ENCODE measurements at places on chromosomes 5 and 9.

DNA sequence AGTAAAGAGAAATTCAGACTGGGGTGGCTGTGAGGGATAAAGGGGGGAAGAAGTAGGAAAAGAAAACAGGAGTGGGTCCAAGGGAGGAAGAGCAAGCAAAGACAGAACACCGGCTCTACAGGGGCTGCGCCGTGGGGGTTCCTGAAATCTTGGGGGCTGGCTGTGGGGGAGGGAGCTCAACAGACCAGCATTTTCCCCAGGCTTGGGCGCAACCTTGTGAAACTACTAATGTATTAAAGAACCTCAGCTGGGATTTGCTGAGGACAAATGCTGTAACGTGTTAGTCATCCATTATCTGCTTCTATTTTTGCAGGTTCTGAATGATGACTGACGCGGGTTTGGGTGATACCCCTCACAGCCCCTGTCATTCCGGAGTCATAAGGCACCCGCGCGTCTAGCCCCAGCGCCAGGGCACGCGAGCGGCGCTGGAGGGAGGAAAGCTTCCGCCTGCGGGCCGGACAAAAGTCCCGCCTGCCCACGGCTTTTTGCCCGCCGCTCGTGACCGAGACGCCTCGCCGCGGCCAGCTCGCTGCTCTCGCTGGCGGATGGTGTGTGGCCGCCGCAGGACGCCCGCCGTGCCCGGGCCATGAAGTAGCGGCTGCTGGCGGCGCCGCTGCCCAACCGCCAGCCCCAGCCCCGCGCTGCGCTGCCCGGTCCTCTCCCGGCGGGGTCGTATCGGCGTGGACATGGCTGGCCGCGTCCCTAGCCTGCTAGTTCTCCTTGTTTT lies 110.6 kb downstream of the PAM start:
- peak; percentile 77 for DNase-seq

GRCh38 chr9:89951675-89952074 lies 346.9 kb downstream of the GADD45G start:
- DNase-seq = no peak

DNA sequence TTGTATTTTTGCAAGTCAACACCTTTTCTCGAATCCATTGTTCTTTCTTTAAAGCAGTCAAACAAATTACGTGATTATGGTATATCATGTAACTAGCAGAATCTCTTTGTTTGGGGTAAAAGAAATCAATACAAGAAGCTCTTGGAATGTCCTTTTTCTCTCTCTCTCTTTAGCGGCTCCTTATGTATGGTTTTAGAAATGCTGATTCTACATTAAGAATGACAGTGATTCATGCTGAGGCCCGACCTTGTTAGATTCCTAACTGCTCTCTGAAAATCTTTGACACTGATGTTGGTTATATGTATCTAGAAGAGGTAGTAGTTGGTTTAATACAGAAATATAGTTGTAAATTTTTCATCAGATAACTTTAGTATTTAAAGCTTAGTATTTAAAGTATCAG lies 76.4 kb downstream of the SNX24 start:
- DNase-seq = no peak

- no peak for DNase-seq
These were observed 4.1 kb downstream of the SLC1A1 start for GRCh38 chr9:4494332-4494731.

- DNase-seq = no peak
These were observed 354.6 kb downstream of the ZSWIM6 start for GRCh38 chr5:61686491-61687257.

GRCh38 chr5:77305956-77306355 lies 95.5 kb downstream of the PDE8B start:
- DNase-seq = no peak

GRCh38 chr9:129675620-129676019 lies 10.2 kb downstream of the PRRX2 start:
- no peak for DNase-seq

GRCh38 chr9:95058121-95058785 lies 259.3 kb downstream of the FANCC start:
- DNase-seq = no peak

DNA sequence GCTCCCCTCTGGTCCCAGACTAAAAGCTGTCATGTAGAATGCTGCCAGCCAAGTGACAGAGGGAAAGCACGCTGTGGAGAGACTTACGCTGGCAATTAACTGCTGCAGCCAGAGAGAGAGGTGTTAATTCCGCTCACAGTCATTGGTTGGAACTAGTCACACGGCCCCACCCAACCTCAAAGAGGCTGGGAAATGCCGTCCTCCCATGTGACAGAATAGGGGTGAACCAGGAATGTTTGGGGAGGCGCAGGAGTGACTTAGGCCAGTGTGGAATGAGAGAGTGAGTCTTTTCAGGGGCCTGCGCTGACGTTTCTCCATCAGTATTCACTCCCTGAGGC lies 87.6 kb downstream of the AMBP start:
- no peak for DNase-seq

DNA sequence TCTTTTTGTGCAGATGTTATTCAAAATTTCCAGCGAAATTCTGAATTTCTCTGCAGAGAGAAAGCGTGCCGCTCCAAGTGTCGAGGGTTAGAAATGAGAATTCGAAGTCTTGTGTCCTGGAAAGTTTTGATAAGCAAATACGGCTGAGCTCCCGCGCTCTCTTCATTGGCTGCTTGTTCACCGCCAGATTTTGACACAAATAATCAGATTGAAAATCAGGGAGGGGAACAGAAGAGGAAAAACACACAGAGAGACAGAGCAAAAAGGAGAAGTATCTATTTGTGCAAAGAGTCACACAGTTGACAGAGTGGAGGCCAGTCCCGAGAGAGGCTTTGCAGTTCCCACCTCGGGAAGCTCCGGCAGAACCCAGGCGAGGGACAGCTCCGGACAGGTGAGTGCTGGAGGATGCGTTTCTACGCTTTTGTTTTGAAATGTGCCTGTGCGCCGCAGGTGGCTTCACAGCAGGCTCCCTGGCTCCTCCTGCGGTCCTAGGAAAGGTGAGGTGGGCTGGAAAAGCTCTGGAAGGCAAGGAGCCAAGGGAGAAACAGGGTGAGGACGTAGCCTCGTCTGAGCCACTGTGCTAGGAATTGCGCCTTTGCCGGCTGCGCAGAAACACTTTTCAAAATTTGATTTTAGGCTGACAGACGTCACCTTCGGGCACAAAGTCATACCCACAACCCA lies at the start of gene GFI1B:
Gene GFI1B, plus strand, starts transcription at position 244 of the 681 bp plus-strand sequence. CDS start 7,985 bp downstream, outside the sequence.
- DNase-seq = no peak

DNA sequence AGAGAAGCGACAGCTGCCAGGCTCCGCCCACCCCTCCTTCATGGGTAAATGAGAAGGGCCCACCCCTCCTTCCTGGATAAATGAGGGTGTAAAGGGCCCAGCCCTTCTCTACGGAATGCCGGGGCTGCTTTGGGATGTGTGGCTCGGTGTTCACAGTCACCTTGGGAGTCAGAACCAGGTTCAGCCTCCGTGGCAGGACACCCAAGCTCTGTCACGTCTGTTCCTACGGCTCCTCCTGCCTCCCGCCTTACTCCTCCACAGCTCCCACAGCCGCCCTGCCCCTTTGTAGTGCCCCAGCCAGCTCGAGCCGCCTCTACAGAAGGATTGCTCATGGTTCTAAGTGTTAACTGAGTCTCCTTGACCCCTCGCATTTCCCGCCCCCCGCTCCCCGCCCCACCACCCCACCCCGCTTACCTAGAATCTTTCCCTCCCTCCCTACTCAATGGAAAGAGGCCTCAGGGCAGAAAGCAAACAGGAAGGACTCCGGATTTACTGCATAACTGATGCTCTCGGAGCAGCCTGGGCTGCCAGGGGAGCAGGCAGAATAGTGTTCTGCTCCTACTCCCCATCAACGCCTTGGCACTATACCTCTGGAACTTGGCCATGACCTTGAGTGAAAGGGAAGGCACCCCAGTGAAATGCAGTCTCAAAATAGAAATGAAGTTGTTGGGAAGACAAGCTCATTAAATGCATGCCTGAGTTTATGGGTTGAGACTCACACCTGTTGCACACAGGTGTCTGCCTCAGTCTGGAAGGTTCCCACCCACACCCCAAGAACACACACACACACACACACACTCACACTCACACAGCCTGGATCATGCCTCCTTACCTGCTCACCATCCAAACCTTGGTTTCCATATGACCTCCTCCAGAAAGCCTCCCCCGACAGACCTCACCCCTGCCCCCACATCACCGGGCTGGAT lies 59.6 kb downstream of the NEURL1B start:
- no peak for DNase-seq

- no peak for DNase-seq
These were observed 21.3 kb upstream of the SLC12A2 start for GRCh38 chr5:128062172-128062746.

DNA sequence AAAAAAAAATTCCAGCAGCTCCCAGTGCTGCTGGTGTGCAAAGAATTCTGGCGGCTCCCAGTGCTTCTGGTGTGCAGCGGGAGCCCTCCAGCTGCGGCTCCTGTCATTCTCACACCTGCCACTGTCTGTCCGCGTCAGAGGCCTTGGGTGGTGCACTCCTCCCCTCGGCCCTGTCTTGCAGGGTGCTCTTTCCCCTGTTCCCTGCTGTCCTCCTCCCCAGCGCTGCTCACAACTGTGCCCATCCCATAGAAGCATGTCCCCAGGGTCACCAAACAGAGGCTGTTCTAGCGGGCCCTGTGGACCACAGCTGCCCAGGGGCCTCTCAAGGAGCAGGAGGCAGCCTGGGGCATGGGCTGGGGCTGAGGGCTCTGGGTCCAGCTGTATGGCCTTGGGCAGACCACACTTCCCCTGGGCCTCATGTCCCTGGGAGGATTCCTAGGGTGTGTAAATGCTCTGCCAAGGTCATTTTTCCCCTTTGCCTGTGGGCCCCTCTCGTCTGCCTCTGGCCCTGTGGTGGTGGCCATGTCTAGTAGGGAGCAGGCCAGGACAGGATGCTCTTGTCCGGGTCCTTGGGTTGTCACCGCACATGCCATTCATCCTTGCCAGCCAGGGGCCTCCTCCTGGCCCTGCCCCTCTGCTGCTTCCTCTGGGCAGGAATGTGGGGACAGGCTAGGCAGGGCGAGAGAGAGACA lies 68.2 kb downstream of the PHF2 start:
- DNase-seq = peak; percentile 49

DNA sequence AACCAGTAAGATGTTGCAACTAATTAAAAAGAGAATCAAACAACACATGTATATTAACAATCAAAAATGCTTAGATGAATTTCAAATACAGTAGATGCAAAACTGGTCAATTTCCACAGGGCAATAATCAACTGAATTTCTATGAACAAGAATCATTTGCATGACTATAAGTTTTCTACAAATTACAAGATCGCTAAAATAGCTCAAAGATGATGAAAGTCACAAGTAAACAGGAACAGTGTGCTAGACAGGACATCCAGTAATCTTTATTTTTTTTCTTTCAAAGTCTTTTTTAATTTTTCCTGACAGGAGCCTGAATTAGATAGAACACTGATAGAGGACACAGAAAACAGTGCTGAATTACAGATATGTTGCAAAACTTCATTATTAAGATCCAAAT lies 608.2 kb upstream of the DAB2 start:
- DNase-seq = no peak

- no peak for DNase-seq
These were observed 9.2 kb upstream of the DDX46 start for GRCh38 chr5:134749415-134749814.

- DNase-seq = peak; percentile 72
These were observed 2.1 kb downstream of the TLN1 start for GRCh38 chr9:35729700-35730485.

- no peak for DNase-seq
These were observed 257.8 kb downstream of the FER start for GRCh38 chr5:109005297-109006009.

GRCh38 chr5:135526924-135527323 lies 8.8 kb downstream of the NEUROG1 start:
- no peak for DNase-seq

DNA sequence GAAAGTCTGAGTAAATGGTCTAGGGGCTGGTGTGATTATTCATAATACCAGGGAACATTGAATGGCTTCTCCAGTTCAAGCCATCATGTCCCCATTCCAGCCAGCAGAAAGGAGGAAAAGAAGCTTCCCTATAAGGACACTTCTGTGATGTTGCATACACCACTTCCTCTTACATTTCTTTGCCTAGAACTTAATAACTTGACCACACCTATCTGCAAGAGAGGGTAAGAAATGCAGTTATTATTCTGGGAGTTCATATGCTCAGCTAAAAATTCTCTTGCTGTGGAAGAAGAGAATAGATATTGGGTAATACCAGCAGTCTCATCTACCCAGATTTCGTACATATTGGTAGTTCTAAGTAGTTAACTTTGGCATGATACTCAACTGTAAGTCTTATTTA lies 166.1 kb downstream of the SLC28A3 start:
- DNase-seq = no peak

DNA sequence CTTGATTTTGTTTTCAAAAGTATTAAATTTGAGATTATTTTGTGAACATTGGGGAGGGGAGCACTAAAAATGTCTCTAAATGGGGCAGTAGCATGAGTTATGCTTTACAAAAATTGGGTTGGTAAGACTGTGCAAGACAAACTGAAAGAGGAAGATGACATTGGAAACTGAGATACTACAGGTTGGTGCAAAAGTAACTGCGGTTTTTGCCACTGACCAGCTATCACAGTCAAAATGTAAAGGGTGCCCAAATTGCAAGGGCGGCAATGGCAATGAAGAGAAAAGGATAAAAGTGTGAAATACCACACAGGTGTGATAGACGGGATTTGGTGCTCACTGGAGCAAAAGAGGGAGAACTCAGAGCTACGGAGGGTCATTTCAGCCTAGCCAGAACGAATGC lies 124.0 kb downstream of the FANCC start:
- no peak for DNase-seq

DNA sequence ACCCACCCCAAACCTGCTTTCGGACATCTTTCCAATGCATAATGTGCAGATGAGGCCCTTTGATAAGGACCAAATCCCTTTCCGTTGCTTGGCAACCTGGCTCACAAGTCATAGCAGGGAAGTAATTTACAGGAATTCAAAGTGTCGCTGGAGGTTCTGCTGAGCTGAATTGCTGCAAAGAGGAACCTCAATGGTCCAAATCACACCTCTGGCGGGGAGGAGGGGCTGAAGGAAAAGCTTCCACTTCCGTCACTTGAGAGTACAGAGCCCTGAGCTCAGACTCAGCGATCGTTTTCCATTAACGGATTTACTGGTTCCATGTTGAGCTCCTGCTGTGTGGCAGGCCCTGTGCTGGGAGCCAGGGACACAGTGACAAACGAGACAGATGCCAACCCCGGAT lies 99.3 kb downstream of the KCNIP1 start:
- no peak for DNase-seq

- no peak for DNase-seq
These were observed 105.3 kb downstream of the THBS4 start for GRCh38 chr5:80140496-80140895.

DNA sequence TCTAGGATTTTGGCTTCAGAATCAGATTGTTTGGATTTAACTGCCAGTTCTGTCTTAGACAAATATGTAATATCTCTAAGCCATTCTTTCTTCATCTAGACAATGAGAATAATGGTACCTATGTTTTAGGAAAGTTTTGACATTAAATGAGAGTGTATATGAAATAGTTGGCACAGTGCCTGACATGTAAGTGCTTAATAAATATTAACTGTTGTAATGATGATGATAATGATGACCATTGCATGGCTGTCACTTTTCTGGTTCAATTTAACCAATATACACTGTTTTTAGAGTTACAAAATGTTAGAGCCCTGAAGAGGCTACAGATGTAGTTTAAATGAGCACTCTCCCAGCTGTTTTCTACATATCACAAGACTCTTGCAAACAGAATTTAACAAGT lies 131.7 kb downstream of the RANBP17 start:
- no peak for DNase-seq

GRCh38 chr9:105711867-105712266 lies 17.5 kb downstream of the TMEM38B start:
- DNase-seq = no peak

Measured in left hindlimb (tissue), 1 donor.